ENCODE measurements at places on chromosomes 1 and 21.

GRCh38 chr1:201841265-201841912 is 12.4 kb downstream of the IPO9 start:
- DNase-seq, result no peak

- no peak for DNase-seq
These were observed 17.5 kb upstream of the ALPL start for GRCh38 chr1:21491488-21492355.

DNA sequence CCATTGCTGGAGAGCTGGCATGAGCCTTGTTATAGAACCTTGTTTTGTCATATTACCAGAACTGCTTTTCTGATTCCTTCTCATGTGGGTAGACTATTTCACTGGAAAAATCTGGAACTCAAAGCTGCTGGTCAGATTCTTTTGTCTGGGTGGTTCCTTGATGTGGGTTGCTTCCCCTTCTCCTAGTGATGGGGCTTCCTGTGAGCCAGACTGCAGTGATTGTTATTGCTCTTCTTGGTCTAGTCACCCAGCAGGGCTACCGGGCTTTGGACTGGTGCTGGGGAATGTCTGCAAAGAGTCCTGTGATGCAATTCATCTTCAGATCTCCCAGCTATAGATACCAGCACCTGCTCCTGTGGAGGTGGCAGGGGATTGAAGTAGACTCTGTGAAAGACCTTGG is 59.4 kb downstream of the GPR137B start:
- no peak for DNase-seq

DNA sequence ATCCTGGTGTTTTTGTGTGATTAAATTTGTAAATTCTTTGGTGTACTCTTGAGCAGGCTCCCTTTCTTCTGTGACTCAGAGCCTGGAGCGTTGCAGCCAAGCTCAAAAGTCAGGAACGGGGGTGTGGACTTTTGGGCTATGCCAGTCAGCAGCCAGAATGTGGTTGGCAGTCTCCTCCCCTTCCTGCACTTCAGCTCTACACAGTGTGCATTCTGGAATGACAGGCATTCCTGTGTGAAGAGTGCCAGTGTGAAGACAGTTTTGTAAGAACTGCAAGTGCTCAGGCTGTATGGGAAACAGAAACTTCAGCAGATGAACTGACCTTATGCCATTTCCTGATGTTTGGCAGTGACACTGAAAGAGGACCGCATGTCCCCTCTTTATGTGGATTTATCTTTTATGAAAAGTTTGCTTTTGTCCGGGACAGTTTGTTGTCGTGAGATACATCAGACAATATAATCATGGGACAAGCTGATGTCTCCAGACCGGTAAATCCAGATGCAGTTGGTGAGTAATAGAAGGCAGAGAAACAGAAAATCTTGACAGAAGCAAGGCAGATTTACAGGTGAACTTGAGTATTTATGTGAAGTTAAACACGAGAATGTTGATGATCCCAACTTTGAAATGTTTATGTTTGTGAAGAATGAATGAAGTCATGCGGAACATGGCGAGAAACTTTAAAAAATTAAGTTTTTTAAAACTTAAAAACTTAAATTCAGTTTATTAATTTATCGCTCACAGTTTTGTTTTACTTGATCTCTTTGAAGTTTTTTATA is 67.7 kb upstream of the RCC1 start:
- no peak for DNase-seq

- no peak for DNase-seq
These were observed 2.2 kb downstream of the NAV1 start for GRCh38 chr1:201540846-201541735.

- DNase-seq, result no peak
These were observed 84.3 kb downstream of the OLFML3 start for GRCh38 chr1:114063544-114063943.

GRCh38 chr1:6184083-6184783 is 4.1 kb upstream of the CHD5 start:
- DNase-seq, result no peak

GRCh38 chr1:226582966-226583365 is 34.4 kb downstream of the STUM start:
- no peak for DNase-seq

DNA sequence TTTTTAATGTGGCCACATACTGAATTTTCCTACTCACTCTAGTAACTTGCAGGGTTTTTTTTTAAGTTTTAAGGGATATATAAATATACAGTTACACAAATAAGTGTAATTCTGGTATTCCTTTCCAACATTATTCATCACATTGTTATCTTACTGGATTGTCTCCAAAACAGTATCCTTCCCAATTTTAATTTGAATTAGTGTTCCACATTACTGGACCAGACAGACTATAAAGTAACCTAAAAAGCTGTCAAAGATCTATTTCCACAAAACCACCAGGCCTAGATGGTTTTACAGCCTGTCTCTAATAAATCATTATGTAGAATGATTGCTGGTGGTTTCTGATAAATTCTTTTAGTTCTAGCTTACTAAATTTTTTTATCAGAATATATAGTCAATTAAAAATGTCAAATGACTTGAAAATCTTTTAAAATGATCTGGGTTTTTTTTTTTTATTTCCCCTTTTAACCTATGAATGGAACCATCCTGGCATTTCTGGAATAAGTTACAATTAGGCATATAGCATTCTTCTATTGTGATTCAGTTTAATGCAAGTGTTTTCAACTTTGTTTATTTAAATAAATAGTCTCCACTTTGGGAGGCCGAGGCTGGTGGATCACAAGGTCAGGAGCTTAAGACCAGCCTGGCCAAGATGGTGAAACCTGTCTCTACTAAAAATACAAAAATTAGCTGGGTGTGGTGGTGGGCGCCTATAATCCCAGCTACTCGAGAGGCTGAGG is 59.3 kb downstream of the PACC1 start:
- no peak for DNase-seq

DNA sequence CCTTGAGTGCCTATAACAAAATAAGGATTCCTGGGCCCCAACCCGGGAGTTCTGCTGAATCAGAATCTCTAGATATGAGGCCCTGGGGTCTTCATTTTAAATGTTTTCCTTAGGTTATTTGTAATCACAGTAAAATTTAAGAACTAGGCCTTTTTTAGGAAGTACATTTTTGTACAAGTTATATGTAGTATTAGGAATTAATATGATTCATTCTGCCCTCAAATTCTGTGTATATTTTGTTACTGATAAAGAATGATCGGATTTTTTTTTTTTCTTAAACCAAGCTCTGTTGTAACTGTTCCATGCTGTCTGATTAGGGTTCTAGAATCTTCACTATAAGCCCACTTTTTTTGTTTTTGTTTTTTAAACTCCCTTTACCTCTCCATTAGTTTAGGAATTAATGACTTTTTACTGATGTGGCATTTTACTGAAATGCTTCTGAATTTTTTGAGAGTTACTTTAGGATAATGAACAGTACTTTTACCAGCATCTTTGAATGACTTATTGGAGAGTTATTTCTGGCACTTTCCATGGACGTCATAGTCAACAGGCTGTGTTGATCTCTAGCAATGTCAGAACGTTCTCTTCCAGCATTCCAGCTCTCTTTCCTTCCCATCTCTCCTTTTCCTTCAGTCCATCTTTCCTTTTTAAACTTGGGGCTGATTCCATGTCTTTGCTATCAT is 48.3 kb downstream of the CLIC4 start:
- no peak for DNase-seq

DNA sequence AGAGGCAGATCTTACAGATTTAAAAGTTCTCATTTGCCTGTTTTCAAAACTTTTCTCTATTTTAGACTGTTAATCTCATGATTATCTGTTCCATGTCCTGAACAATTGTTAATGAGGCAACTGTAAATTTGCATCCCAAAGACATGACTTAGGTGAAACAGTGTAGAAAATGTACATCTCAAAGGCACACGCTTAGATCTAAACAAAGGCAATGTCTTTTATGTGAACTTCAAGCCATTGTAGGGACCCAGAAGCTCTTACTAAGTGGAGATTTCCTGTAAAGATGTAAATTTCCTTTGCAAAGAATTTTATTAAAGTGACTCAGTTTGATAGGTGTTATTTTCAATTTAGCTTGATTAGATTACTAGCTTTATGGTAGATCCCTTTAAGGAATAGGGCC is 125.2 kb upstream of the F3 start:
- no peak for DNase-seq

GRCh38 chr1:221149111-221149510 is 269.9 kb downstream of the HLX start:
- no peak for DNase-seq

DNA sequence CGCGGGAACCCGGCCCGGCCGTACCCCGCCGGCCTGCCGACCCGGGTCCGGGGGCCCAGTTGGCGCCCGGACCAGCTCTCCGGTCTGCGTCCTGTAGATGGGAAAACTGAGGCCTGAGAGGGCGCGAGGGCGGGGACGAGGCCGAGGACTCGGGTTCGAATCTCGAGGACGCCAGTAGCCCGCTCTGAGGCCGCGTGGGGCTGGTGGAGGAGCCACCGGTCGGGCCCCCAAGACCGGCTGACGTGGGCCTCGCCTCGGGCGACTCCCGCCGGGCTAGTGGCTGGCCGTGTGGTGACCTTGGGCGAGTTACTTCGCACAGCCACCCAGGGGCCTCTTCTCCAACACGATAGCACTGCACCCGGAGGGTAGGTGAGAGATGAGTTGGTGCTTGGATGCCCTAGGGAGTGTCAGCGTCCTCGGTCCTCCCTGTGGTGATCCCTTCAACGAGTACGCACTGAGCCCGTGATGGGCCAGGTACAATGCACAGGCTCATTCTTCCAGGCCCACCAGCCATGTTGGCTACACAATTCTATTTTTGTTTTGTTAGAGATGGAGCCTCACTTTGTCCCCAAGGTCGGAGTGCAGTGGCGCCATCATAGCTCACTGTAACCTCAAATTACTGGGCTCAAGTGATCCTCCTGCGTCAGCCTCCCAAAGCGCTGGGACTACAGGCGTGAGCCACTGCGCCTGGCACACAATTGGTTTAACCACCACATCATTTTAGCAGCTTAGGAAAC is 404 bp upstream of the SCMH1 start:
- peak; percentile 2 for DNase-seq

GRCh38 chr1:74766579-74766978 is 33.6 kb downstream of the TYW3 start:
- DNase-seq, result no peak

DNA sequence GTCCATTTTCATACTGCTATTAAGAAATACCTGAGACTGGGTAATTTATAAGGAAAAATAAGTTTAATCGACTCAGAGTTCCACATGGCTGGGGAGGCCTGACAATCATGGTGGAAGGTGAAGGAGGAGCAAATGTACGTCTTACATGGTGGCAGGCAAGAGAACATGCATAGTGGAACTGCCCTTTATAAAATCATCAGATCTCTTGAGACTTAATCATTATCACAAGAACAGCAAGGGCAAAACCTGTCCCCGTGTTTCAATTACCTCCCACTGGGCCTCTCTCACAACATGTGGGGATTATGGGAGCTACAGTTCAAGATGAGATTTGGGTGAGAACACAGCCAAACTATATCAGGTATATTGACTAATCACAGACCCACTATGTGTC is 370.2 kb upstream of the USP24 start:
- no peak for DNase-seq

DNA sequence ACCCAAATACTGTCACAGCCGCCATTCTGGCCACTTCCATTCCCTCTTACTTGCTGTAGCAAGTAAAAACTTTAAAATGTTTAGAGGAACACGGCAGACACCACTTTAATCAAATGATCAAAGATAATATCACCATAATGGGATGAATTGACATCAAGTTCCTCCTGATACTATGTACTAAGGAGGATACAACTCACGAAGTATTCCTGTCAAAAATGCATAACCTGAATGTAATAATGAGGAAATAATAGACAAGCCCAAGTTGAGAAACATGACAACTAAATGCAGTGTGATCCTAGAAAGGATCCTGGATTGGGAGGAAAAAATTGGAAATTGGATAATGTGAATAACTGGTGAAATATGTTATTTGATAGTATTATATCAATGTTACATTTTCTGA is 3.9 kb downstream of the KDF1 start:
- no peak for DNase-seq

GRCh38 chr1:149978547-149979023 is 31.9 kb downstream of the OTUD7B start:
- DNase-seq, result no peak

GRCh38 chr1:91513706-91514105 is 13.1 kb downstream of the CDC7 start:
- DNase-seq, result no peak

DNA sequence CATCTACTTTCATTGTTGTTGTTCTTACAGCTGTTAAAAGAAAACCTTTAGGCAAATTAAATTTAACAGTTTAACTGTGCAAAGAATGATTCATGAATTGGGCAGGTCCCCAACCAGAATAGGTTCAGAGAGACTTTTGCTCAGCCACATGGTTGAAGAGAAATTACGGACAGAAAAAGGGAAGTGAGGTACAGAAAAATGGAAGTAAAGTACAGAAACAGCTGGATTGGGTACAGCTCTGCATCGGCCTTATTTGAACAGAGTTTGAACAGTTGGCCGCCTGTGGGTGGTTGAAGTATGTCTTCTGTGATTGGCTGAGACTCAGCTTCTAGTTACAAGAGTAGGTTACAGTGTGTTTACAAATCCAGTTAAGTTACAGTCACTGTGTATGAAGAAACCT is 210.1 kb downstream of the FGGY start:
- no peak for DNase-seq

GRCh38 chr1:167095368-167095767 is 1.5 kb downstream of the STYXL2 start:
- no peak for DNase-seq

- DNase-seq, result no peak
These were observed 66.0 kb upstream of the CLDN14 start for GRCh38 chr21:36545776-36546511.

- DNase-seq, result no peak
These were observed 40.8 kb upstream of the PRRX1 start for GRCh38 chr1:170623171-170623570.

DNA sequence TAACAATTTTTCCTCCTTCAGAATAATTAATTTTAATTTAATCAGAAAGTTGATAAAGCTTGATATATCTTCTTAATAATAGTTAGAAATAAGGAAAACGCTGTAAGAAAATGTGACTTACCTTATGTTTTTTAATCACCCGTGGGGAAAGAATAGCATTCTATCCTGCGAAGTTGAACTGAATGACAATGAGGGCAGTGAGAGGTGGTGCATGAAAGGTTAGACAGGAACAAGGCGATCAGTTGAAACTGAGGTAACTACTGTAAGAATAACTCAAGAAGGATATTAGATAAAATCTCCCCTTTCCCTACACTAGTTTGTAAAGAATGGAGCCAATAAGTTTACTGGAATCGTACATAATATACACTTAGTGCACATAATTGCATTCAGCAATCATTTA is 655.0 kb upstream of the NCAM2 start:
- DNase-seq, result no peak

Measured in left renal cortex interstitium (tissue), 4 donors.